ENCODE measurements at places on chromosomes 6 and 20. TPM values are rescaled to one million over a fixed set of nuclear protein-coding genes. Genes with fewer than 3 reads are reported as not detected.

- DNase-seq: no peak
Observed at GRCh38 chr6:117947234-117947633, 40.2 kb downstream of the SLC35F1 start.

GRCh38 chr6:110934381-110934898, 24.1 kb upstream of the GTF3C6 start:
- DNase-seq: no peak

- no peak for DNase-seq
Observed at GRCh38 chr6:138528137-138528536, 28.8 kb upstream of the NHSL1 start.

- DNase-seq: no peak
Observed at GRCh38 chr20:57627339-57627738, 7.1 kb upstream of the ZBP1 start.

DNA sequence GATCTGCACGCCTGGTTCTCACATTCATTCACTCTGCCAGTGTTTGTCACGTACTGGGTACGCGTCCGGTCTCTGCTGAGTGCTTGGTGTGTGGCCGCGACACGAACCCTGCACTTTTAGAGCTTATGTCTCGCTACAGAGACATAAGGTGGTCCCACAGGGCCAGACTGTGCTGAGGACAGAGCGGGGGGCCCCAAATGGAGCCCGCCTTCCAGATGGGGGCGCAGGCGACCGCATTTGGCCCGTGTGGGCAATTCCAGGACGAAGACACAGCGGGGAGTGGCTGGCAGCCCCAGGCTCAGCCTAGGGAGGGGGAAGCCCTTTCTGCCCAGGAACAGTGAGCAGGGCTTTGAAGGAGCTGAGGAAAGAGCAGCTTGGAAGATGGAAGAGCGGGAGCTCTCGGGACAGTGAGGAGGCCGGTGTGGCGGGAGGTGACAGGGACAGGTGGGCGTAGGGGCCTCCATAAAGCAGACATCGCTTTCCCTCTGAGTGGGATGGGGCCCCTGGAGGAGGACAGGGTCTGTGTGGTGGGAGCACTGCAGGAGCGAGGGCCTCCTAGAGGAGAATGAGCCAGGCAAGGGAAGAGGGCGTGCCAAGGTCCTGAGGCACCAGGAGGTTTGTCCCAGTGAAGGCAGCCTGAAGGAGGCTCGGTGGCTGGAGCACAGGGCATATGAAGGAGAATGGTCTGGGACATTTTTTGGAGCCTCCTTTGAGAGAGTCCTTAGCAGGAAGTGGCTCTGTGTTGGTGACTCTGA, 7.8 kb upstream of the MTG2 start:
- DNase-seq: no peak

- peak; percentile 69 for DNase-seq
Observed at GRCh38 chr6:12538881-12539357, 177.6 kb upstream of the PHACTR1 start.

DNA sequence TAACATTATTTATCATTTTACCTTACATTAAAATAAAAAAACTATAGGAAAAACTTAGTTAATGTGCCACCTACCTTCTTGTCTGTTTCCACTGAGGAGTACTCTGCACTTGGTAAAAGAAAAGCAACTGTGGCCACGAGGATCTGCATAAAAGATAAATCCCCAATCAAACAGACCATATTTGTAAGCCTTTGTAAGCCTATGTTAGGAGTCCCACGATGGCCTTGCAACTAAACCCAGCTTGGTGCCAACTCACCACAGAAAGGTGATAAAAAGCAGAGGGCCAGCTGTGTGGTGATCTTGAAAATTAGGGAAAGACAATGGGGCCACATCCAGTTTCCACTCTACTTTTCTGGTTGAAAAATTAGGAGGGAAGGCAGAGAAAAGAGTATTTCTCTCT, 156.9 kb downstream of the INSM1 start:
- DNase-seq: no peak

DNA sequence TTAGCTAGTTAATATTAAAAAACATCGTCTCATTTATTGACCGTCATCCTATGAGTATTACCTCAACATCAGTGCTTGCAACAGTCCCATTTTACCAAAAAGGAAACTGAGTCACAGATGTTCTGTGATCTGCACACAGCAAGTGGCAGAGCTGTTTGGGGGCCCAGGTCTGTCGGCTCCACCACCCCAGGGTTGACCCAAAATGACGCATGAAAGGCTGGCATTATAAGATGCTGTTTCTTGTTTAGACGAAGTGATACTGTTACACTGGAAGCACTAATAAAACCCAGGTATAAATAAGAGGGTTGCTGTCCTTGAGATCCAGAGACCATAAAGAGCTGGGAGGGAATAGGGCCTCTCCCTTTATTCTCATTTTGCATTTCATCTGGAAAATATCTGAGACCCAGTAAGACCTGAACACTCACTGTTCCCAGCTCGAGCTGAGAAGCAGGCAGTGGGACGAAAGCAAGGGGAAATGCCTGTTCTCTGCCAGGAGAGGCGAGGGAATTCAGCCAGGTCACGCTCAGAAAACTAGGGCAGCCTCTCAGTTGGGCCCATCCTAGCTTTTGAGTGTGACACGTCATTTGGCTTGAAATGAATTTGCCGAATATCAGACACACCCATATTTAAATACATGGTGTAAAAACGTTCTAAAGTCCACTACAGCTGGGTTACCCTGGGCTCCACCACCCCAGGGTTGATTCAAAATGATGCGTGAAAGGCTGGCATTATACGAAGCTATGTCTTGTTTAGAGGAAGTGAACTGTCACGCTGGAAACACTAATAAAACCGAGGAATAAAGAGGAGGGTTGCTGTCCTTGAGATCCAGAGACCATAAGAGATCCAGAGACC, 1.4 kb upstream of the MICAL1 start:
- peak; percentile 76 for DNase-seq

DNA sequence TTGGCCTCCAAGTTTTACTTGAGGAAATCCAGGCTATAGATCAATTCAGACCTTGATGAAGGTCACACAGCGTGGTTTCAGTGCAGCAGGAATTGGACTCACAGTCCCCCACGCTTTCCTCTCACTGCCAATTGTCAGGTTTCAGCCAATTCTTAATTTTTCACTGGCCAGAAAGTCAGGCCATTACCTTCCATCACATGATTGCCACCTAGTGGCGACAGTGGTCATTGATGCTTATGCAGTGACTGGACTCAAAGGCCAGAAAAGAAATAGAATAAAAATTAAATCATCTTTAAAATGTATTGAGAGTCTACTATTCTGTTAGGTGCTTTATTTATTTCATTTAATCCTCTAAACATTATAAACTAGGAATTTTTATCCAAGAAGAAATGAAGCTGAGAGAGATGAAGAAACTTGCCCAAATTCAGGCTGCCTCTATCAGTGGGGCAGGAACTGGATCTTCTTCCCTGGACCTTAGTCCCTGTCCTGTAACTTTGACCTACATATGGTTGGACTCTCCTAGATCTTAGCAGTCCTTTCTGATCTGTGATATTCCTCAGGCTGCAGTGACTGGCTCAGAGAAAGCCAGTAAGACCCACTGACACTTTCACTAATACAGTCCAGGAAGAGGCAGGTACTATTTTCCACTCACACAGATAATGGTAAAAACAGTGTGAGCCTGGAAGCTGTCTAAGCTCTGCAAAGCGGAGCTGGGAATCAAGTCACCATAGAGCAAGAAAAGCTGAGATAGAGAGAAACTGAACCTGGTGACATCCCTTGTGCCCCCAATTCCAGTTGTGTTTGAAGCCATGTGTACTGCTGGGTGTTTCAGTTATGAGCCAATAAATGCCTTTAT, 133.3 kb downstream of the ELOVL4 start:
- peak; percentile 75 for DNase-seq

GRCh38 chr6:53301801-53302537, 46.8 kb downstream of the ELOVL5 start:
- DNase-seq: no peak

- DNase-seq: no peak
Observed at GRCh38 chr20:891706-892080, 24.4 kb downstream of the ANGPT4 start.

GRCh38 chr6:6484681-6485080, 103.8 kb upstream of the LY86 start:
- DNase-seq: no peak

The AVP gene
- total RNA-seq: not detected

The NKX2-4 gene
- not detected for total RNA-seq

The BCAS1 gene
- not detected for total RNA-seq

The FNDC11 gene
- 0.08 TPM for total RNA-seq

All from left cardiac atrium (tissue), 4 donors.